WTC11 (cell line): ENCODE measurements at places on chromosomes 2 and 18.

DNA sequence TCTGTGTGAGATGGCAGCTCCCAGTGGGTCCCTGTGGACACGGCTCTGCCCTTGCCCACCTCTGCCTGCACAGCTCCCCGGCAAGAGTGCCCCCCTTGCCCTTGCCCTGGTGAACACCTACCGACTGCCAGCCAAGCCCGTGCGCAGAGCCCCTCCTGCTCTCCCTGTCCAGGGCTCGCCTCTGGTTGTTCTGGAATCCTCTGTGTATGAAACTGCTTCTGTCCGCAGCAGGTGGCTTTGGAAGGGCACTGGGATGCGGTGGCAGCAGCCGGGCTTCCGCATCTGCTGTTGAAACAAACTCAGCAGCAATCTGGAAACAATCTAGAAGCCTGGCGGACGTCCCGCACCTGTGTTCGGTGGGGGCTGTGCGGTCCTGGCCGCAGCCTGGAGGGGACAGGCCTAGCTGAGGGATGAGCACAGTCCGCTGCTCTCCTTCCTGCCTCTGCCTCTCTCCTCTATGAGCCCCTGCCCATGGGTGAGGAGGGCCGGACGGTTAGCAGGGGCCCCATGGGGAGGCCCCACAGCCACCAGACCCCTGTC lies 34.0 kb upstream of the KLF11 start:
- DNase-seq = no peak

- no peak for DNase-seq
Observed at GRCh38 chr2:233339427-233339826, 14.9 kb upstream of the DGKD start.

DNA sequence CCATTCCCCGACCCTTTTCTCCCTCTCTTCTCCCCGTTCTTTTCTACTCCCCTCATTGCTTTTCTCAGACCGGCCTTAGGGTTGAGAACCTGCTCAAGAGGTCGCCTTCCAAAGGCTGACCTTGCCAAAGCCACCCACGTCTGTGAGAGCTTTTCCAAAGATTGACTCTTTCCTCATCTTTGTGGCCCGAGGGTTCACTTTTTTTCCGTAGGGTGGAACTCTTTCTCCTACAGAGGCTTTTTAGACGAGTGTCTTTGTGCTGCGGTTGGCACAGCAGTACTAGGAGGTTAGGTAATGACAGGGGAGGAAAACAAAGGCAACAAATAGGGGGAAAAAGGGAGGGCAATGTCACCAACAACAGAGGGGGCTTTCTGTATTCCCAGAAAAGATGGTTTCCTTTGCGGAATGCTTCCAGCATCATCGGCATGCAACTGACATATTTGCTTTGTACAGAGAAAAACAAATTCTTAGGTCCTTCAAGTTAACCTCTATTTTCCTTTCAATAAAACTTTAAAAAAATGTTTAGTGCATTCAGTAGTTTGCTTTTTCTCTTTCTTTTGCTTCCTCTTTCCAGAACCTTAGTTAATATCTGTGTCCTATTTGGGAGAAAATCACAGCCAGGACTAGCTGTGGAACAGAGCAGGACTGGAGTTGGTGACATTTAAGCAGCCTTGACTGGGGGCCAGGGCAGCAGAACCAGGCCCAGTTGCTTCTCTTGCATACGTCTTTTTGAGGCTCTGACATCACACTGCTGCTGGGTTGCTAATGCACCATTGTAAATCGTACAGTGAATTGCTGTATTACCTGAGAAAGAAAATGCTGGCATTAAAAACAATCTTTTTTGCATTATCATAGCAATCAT lies 188.1 kb upstream of the FANCL start:
- DNase-seq = no peak

GRCh38 chr18:75353357-75353756 lies 74.1 kb downstream of the SMIM21 start:
- no peak for DNase-seq

GRCh38 chr2:112674229-112674628 lies 28.5 kb downstream of the SLC20A1 start:
- DNase-seq = no peak

GRCh38 chr2:29881089-29881730 lies 40.2 kb downstream of the ALK start:
- no peak for DNase-seq

DNA sequence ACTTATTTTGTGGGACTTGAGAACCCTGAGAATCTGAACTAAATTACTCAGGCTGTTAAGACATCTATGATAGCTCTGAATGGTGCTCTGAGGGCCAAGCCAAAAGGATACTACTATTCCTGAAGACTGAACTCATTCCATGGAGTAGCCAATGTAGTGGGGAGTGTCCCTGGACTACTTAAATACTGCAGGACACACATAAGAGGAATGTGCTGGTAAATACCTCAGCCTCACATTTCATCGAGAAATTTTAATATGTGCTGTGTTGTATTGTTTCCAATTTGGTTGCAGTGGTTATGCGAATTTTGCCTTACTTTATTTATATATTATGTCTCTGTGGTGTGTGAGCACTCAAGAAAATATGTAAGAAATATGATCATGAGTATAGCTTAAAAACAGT lies 264.4 kb upstream of the FIGN start:
- no peak for DNase-seq

DNA sequence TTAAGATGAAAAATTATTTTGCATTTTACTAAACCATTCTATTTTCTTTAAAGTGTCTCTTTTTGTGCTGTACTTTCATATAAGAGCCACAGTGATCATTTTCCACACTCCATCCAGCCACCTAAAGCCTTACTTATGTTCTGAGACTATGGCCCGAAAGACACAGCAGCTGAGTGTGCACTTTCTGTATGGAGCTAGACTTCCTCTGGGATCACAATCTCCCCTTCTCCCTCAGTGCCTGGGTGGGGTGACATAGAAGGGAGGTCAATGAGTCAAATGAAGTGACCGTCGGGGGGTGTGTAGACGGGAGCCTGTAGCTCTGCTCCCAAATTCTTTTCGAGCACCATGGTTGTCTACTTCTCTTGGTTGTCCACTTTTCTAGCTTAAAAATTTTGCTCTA lies 97.8 kb upstream of the ARL4C start:
- DNase-seq = no peak

- DNase-seq = no peak
Observed at GRCh38 chr18:77316641-77317040, 67.0 kb downstream of the GALR1 start.
